Activated effector memory CD4-positive, alpha-beta T cell treated with Interleukin-2 at 50 U/mL for 16 hours (primary cell): ENCODE measurements at places on chromosomes 1 and 21.

DNA sequence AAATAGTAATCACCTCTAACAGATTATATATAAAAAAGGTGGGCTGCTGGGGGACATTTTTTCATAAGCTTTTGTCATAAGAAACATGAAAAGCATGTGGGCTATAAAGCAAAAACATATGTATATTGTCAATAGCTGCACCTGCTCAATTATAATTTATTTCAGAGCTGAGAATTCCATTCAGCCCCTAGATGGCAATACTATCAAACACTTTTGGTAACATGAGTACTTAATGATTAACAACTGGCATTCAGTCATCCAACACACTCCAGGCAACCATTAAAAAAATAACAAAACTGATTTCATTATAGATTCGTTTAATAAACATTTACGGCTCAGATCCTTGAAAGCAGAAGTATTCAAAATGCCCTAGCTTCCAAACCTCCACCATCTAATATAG, 115.1 kb downstream of the KCTD3 start:
- no peak for DNase-seq

DNA sequence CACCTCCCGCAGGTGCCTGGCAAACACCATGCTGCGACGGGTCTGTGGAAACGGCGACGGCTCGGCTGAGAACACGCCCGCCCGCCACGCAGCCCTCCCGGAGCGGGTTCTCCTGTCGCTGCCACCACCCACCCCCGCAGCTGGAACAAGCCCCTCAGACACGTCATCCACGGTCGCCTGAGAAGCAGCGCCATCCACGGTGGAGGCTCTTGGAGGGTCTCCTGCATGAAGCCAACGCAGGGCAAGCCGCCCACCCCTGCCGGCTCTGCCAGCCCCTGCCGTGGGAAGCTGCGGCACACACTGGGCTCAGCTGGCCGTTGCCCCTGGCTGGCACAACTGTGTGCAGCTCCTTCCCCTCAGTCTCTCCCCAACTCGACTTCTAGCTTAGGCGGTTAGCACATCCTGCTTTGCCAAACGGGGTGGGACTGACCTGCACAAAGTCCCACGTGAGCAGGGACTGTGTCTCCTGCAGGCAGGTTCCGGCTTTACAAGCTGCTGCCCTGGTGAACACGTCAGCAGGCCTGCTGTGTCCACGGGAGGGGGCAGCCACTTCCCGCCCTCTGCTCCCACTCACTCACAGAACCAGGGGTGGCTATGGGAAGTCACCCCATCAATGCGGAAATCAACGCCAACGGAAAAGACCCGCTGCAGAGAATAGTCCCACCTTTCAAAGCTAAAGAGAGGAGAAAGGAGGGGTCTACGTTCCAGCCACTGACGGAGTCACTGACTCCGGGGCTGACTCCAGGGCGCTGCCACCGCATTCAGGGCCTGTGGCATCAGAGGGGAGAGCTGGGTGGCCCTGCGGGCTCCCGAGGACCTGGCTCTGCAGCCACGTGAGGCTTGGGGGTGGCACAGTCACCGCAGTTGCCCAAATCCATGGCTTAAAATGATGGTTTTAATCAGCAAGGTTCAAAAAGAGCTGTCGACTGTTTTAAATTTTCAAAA, 10.3 kb downstream of the POFUT2 start:
- DNase-seq: no peak

- no peak for DNase-seq
These were observed 9.0 kb downstream of the EPHX4 start for GRCh38 chr1:92038695-92039346.

GRCh38 chr1:39102537-39103327, 76.6 kb downstream of the NDUFS5 start:
- no peak for DNase-seq

- DNase-seq: no peak
These were observed 22.6 kb upstream of the FAM89A start for GRCh38 chr1:231062500-231063270.

DNA sequence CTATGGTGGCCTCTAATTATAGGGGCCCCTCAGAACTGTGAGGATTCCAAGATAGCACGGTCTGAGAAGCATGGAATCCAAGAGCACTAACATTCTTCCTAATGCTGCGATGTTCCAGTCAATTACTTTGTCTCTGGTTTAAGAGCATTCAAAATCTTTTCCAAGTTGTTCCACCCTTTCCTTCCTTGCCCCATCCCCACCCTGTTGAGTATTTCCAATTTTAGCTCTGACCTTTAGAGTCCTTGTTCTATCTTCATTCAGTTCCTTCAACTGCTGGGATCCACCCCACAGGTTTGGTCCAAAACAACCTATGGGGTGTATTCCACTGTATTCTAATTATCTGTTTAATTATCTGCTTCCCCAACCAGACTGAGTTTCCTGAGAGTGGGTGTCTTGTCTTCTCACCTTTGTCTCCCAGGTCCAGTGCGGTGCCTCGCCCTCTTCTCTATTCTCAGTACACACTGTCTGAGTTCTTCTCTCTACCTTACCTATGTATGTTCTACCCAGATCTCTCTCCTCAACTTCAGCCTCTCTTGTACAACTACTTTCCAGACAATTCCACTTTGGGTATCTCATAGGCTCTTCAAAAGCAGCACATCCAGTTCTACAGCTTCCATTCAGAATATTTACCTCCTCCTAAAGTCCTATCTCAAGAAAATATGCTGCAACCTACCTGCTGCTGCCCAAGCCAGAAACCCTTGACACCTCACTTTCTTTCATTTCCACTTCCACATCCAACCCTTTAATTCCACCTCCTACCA, 25.0 kb upstream of the BCL9 start:
- DNase-seq: no peak

DNA sequence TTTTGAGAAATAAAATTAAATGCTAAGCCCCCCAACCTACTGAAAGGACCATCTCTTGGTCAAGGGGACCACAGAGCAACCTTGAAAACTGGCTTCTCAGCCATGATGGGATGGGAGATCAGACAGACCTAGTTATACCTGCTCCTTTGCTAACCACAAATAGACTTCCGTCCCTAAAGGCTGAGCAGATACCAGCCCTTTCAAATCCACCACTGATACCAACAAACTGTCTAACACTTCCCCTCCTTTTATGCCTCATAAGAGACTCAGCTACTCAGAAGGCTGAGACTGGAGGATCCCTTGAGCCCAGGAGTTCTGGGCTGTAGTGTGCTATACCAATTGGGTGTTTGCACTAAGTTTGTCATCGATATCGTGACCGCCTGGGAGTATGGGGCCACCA, 407.3 kb downstream of the SIPA1L2 start:
- no peak for DNase-seq

DNA sequence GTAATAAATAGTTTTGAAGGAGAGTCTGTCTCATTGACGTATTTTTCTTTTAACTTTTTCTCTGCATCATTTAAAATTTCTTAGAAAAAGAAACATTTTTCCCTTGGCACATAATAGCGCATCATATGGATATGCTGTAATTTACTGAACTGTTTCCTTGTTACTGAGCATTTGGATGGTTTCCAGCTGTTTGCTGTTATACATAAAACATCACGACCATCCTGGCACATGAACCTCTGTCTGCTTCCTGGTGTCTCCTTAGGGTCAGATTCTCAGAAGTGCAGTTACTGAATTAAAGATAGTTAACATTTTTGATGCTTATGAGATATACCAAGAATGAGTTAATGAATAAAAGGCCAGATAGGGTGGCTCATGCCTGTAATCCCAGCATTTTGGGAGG, 67.2 kb downstream of the BACE2 start:
- no peak for DNase-seq

- no peak for DNase-seq
These were observed 5.0 kb downstream of the DENND1B start for GRCh38 chr1:197770243-197770642.

GRCh38 chr1:205521686-205522085, 17.2 kb downstream of the CDK18 start:
- no peak for DNase-seq

DNA sequence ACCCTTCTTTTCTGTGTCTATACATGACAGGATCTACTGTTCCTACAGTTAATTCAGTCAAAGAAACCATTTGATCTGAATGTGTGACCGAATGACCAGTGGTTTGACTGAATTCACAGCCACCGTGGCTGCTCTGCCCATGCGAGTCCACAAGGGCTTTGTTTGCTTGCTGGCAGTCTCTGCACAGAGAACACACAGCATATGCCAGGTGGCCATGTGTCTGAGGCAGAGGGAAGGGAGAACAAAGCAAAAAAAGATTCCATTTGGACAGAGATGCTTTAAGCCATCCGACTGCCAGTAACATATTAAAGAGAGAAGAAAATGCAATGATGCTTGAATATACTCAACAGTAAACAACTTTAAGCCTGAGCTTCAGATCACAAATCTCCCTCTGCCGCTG, 737.8 kb upstream of the CXADR start:
- DNase-seq: no peak

DNA sequence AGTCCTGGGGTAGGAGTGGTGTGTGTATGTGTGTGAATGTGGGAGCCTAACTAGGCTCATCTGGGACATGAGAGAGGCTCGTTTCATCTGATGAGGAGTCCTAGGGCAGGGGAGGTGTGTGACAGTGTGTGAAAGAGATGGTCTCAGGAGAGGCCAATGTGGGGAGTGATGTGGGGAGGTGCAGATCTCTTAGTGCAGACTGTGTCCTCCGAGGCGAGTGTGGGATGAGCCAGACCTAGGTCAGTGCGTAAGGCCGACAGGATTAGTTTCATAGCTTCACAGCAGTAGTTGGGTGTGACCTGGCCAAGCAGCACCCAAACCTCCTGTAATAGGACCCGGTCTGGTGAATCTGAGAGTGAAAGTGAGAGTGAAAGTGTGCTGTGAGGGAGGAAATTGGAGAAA, 94.7 kb downstream of the LIPI start:
- DNase-seq: no peak

DNA sequence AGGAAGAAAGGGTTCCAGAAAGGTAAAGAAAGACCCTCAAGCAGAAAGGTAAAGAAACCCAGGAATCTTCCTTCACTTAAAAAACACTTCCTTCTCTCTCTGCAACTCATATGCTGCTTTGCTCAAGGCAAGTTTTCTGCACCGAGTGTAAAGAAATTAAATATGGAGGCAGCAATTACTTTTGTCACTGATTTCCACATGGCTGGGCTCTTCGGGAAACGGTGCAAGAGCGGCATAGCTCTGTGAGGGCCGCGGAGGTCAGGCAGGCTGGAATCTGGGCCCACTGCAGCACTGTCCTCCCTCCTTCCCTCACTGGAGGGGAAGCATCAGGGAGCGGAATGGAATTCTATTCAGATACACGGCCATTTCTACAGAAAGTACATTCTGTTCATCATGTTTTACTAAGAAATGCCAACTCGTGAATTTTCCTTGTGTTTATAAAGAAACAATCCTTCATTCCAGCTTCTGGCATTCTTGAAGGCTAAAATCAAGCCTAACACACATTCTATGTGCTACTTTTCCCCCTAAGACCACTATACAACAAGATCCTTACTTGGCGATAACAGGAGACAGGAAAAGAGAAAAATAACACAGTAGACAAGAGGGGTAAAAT, 212.2 kb downstream of the SIPA1L2 start:
- DNase-seq: no peak

- no peak for DNase-seq
These were observed 213.8 kb upstream of the PROX1 start for GRCh38 chr1:213773975-213774374.

DNA sequence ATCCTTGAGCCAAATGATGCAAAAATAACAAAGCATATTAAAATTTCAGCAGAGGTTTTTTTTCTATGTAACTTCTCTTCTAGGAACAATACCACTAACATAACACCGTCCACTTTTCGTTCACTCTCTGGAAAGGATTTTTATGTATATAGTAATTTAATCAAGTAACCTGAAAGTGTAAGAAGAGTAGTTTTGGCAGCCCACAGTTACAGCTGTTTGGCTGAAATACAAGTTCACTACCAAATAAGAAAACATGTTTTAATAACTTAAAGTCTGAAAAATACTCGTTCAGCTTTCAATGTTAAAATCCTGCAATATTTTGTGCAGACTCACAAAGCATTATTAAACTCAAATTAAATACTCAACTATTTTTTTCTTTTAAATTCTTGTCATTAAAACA, 896.8 kb upstream of the ADGRL4 start:
- no peak for DNase-seq

- DNase-seq: no peak
These were observed 358.0 kb downstream of the BRINP3 start for GRCh38 chr1:190119683-190120082.

- DNase-seq: no peak
These were observed 21.1 kb downstream of the MKNK1 start for GRCh38 chr1:46582972-46583371.

DNA sequence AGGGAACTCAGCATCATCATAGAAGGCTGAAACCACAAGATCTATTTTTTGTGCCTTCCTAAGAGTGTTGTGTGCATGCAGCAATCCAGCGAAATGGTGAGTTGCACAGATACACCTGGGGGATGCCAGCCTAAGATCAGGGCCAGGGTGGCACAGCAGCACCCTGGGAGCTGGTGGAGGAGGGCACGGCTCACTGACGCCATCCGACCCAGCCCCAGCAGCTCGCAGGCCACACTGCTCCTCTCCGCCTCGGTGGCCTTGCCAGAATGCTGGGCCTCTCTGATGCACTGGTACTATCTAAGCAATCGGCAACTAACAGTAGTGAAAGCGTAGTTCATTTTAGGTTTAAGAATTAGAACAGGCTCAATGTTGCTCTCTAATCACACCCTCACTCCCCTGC, 37.8 kb downstream of the CAPZB start:
- DNase-seq: no peak

DNA sequence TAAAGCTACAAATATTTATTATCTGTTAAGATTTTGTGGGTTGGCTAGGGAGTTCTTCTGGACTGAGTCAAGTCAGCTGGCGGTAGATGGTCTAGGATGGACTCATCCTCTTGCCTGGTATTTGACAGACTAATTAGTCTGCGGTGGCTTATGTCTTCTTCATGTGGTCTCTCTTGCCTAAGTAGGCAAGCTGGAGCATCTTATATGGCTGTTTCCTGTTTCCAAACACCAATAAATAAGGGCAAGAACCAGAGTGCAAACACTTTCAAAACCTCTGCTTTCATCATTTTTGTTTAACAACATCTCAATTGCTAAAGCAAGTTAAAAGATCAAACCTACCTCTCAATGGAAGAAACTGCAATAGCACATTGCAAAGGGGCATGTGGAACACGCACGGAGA, 484.8 kb downstream of the PTPRC start:
- DNase-seq: no peak

DNA sequence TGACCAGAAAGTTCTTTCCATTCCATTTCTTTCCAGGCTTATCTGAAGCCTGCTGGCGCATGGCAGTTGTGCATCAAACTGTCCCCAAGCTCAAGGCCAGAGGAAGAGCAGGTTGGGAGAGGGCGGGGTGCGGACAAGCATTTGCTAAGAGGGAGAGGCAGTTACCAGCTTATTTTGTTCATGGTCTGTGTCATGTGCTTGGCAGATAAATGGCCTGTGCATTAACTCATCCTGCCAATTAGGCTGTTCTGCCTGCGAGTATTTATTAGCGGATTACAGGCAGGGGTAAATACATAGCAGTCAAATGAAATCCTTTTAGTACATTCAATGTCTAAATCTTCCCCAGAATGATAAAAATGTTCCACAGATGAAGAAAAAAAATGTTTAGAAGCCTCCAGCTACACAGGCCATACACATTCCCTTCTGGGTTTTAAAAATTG, 48.9 kb upstream of the B3GALNT2 start:
- no peak for DNase-seq
